CD4-positive, alpha-beta memory T cell (primary cell): ENCODE measurements at places on chromosomes 11 and 22.

GRCh38 chr11:14075118-14076078 lies 112.9 kb downstream of the SPON1 start:
- DNase-seq = peak; percentile 84
- no peaks in the 10 kb centered on the region for H3K27me3 ChIP-seq
- H3K27ac ChIP-seq = peak overlapping the region; percentile 33
- peaks cover 60% of the 10 kb centered on the region for H3K4me1 ChIP-seq

- no peak overlapping the region for H3K27ac ChIP-seq
- DNase-seq = no peak
- peaks cover 16% of the 10 kb centered on the region for H3K4me1 ChIP-seq
- no peaks in the 10 kb centered on the region for H3K36me3 ChIP-seq
Measured at GRCh38 chr11:35337136-35337913, 82.0 kb downstream of the SLC1A2 start.

DNA sequence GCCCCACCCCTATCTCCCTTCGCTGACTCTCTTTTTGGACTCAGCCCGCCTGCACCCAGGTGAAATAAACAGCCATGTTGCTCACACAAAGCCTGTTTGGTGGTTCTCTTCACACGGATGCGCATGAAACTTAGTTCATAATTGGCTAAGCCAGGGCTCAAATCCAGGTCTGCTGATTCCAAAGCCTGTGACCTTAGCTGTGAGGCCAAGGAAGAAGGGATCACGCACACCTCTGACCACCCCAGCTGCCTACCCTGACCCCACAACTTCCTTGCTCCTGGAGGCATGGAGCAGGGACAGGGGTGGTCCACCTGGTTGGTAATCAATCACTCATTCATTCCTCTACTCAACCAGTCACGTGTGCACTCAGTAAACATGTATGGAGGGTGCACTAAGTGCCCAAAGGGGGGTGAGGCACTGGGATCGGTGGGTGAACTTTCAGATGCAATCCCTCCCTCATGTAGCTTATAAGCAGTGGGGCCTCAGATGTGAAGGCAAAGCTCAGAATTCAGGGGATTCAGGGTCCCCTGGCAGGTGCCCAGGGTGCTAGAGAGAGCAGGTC lies 10.3 kb downstream of the FXYD2 start:
- peaks cover 50% of the 10 kb centered on the region for H3K4me1 ChIP-seq
- peak overlapping the region; percentile 74 for H3K27ac ChIP-seq
- H3K36me3 ChIP-seq = no peaks in the 10 kb centered on the region
- no peaks in the 10 kb centered on the region for H3K27me3 ChIP-seq

DNA sequence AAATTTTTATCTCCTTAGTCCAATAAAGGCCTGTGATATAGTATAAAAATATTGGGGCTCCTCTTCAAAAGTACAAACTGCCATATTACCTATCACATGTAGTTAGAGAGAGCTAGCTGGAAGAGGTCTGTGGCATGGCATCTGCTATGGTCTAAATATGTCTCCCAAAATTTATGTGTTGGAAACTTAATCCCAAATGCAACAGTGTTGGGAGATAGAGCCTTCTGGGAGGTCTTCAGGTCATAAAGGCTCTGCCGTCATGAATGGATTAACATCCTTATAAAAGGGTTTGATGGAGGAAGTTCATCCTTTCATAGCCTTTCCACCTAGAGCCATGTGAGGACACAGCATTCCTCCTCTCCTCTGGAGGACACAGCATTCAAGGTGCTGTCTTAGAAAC lies 105.4 kb downstream of the RELT start:
- DNase-seq = no peak
- H3K27ac ChIP-seq = no peak overlapping the region
- H3K4me1 ChIP-seq = no peaks in the 10 kb centered on the region
- no peaks in the 10 kb centered on the region for H3K36me3 ChIP-seq
- H3K27me3 ChIP-seq = no peaks in the 10 kb centered on the region

GRCh38 chr11:6655020-6655789 lies 404 bp downstream of the DCHS1 start:
- peaks cover 7% of the 10 kb centered on the region for H3K27me3 ChIP-seq
- no peak overlapping the region for H3K27ac ChIP-seq
- H3K4me1 ChIP-seq = peaks cover 25% of the 10 kb centered on the region
- H3K36me3 ChIP-seq = no peaks in the 10 kb centered on the region
- peak; percentile 50 for DNase-seq
- peak overlapping the region; percentile 3 for H3K4me3 ChIP-seq

DNA sequence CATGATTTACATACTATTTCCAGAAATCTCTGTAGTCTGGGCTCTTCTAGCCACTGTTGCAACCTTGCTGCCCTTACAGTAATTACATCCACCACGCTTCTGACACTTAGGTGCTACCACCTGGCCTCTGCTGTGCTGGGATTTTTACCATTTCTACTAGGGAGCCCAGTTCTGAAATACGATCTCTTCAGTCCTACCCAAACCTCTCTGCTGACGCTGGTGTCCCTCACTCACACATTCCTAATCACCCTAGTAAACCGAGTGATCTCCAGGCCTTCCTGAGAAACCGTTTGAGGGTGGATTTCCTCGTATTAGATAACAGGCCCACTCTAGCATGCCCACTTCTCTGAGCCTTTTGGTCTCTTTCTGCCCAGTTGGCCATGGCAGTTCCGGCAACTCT lies 588.9 kb upstream of the CADM1 start:
- H3K27me3 ChIP-seq = no peaks in the 10 kb centered on the region
- H3K4me3 ChIP-seq = no peak overlapping the region
- no peaks in the 10 kb centered on the region for H3K4me1 ChIP-seq
- H3K36me3 ChIP-seq = no peaks in the 10 kb centered on the region
- H3K27ac ChIP-seq = no peak overlapping the region
- DNase-seq = no peak

DNA sequence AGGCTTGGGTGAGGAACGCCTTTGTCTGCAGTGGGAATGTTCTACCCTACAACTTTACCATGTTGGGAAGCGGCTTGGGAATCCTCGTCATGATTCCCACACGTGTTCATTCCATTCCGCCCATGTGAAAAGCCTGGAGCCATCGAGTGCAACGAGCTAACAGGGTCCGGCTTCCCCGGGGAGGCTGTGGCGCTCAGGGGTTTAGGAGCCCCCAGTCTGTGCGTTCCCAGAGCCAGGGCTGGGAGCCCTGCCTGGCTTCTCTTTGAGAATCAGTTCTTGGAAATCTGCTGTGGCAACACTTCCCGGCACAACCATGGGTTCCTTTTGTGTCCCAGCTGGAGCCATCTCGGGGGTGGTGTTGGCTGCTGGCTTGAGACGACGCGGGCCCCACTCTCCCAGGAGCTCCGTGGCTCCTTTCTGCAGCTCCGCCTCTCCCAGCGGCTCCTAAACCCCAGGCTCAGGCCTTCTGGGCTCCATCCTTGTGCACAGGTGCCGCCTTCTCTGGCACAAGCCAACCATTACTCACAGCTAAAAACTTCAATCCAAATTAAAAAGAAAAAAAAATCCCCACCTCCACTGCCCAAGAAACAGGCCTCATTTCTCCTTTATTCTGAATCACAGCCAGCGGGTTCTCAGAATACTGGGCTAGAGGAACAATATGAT lies 18.7 kb upstream of the PPFIA1 start:
- H3K36me3 ChIP-seq = no peaks in the 10 kb centered on the region
- H3K27me3 ChIP-seq = no peaks in the 10 kb centered on the region
- no peaks in the 10 kb centered on the region for H3K4me1 ChIP-seq
- no peak for DNase-seq

GRCh38 chr11:88535266-88535665 lies 197.7 kb upstream of the CTSC start:
- H3K4me1 ChIP-seq = no peaks in the 10 kb centered on the region
- no peaks in the 10 kb centered on the region for H3K36me3 ChIP-seq
- H3K4me3 ChIP-seq = no peak overlapping the region
- H3K27me3 ChIP-seq = no peaks in the 10 kb centered on the region

- no peak overlapping the region for H3K27ac ChIP-seq
- no peak for DNase-seq
- H3K4me3 ChIP-seq = no peak overlapping the region
- H3K27me3 ChIP-seq = peaks cover 3% of the 10 kb centered on the region
Measured at GRCh38 chr11:69630017-69630416, 10.9 kb upstream of the CCND1 start.

DNA sequence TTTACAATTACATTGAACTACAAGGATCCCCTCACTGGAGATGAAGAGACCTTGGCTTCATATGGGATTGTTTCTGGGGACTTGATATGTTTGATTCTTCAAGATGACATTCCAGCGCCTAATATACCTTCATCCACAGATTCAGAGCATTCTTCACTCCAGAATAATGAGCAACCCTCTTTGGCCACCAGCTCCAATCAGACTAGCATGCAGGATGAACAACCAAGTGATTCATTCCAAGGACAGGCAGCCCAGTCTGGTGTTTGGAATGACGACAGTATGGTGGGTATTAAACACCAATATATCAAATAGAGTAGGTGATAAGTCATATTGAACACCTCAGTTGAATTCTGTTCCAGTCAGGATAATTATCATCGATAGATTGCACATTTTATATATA lies 4.4 kb downstream of the FBXO7 start:
- H3K36me3 ChIP-seq = peaks cover 7% of the 10 kb centered on the region
- no peak overlapping the region for H3K4me3 ChIP-seq
- DNase-seq = no peak
- no peaks in the 10 kb centered on the region for H3K27me3 ChIP-seq

GRCh38 chr11:117855186-117855845 lies 21.1 kb downstream of the FXYD6 start:
- no peaks in the 10 kb centered on the region for H3K36me3 ChIP-seq
- no peaks in the 10 kb centered on the region for H3K4me1 ChIP-seq
- no peak for DNase-seq
- H3K4me3 ChIP-seq = no peak overlapping the region

- H3K27ac ChIP-seq = no peak overlapping the region
- H3K27me3 ChIP-seq = no peaks in the 10 kb centered on the region
- H3K4me3 ChIP-seq = no peak overlapping the region
- no peaks in the 10 kb centered on the region for H3K4me1 ChIP-seq
- DNase-seq = no peak
Measured at GRCh38 chr11:117189191-117189940, 9.8 kb upstream of the TAGLN start.

GRCh38 chr11:101726988-101727387 lies 143.2 kb upstream of the TRPC6 start:
- no peak for DNase-seq
- no peak overlapping the region for H3K27ac ChIP-seq
- H3K27me3 ChIP-seq = no peaks in the 10 kb centered on the region
- no peaks in the 10 kb centered on the region for H3K36me3 ChIP-seq
- no peaks in the 10 kb centered on the region for H3K4me1 ChIP-seq

- H3K4me3 ChIP-seq = no peak overlapping the region
- no peaks in the 10 kb centered on the region for H3K4me1 ChIP-seq
- H3K27me3 ChIP-seq = no peaks in the 10 kb centered on the region
Measured at GRCh38 chr22:29136782-29137700, 64.2 kb downstream of the KREMEN1 start.

DNA sequence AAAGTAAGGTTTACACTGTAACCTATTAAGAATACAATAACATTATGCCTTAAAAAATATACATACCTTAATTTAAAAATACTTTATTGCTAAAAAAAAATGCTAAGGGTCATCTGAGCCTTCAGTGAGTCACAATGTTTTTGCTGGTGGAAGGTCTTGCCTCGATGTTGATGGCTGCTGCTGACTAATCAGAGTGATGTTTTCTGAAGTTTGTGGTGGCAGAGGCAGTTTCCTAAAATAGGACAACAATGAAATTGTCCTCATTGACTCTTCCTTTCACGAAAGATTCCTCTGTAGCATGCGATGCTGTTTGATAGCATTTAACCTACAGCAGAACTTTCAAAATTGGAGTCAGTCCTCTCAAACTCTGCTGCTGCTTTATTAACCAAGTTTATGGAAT lies 97.6 kb downstream of the FAT3 start:
- H3K27ac ChIP-seq = no peak overlapping the region
- no peaks in the 10 kb centered on the region for H3K4me1 ChIP-seq
- H3K27me3 ChIP-seq = no peaks in the 10 kb centered on the region
- H3K4me3 ChIP-seq = no peak overlapping the region

GRCh38 chr22:25741692-25742626 lies at the start of gene MYO18B:
Gene MYO18B, plus strand, starts transcription at chr22:25742188. Its CDS starts 18,905 bp downstream, at chr22:25761093.
- no peaks in the 10 kb centered on the region for H3K36me3 ChIP-seq
- H3K27me3 ChIP-seq = no peaks in the 10 kb centered on the region
- no peak for DNase-seq
- H3K4me1 ChIP-seq = no peaks in the 10 kb centered on the region
- H3K27ac ChIP-seq = no peak within 1 kb of the TSS

DNA sequence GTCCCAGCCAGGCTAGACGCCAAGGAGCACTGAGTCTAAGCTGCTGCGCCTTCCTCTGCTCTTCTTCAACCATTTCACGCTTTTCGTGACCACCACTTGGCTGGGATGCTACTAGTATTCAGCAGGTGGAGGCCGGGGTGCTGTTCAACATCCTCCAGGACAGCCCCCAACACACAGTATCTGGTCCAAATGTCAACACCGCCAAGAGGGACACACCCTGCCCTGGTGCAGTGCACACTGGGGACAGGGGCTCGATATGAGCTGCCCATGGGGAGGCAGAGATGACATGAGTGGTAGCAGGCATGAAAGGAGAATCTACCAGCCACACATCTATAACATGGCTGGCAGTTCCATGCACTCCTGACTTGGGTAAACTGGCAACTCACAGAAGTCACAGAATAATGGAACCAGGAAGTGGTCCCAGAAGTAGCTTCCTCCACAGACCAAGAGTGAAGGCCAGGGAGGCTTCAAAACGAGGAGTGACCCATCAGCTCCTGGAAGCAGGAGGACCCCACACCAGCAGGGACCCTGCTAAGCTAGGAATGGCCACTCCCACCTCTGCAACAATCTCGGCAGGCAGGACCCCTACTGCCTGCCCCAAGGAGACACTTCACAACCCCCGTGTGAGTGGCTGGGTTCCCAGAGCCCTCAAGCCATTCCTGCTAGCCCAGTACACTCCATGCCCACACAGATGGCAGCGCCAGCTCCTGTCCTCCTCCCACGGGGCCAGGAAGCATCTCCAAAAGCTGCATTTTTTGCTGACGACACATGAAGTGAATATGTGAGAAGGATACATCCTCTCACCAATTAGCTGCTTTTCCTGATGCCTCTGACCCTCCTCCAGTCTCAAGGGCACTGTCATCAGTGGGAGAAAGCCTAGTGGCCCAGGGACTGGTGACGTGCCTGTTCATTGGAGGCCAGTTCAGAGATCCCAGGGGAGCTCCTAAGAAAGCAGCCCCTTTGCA lies 78.8 kb downstream of the DGCR2 start:
- H3K36me3 ChIP-seq = peaks cover 89% of the 10 kb centered on the region
- DNase-seq = no peak
- H3K4me1 ChIP-seq = no peaks in the 10 kb centered on the region
- no peak overlapping the region for H3K4me3 ChIP-seq
- H3K27me3 ChIP-seq = no peaks in the 10 kb centered on the region
- H3K27ac ChIP-seq = no peak overlapping the region

- no peak for DNase-seq
- H3K4me1 ChIP-seq = no peaks in the 10 kb centered on the region
- no peaks in the 10 kb centered on the region for H3K27me3 ChIP-seq
- no peak overlapping the region for H3K27ac ChIP-seq
Measured at GRCh38 chr11:27557226-27557625, 50.7 kb upstream of the LIN7C start.

- H3K4me3 ChIP-seq = no peak within 1 kb of the TSS
- no peak for DNase-seq
- peaks cover 8% of the 10 kb centered on the region for H3K27me3 ChIP-seq
- peaks cover 9% of the 10 kb centered on the region for H3K4me1 ChIP-seq
Measured at GRCh38 chr11:1389932-1390568, at the start of gene BRSK2. Gene BRSK2, plus strand, starts transcription at chr11:1389934. Its CDS starts 351 bp downstream, at chr11:1390285.
